ENCODE measurements at places on chromosomes 6 and 20.

GRCh38 chr6:31120151-31120915 lies at the start of gene CDSN:
Gene CDSN (minus strand): TSS chr6:31120446. CDS start chr6:31120419, 27 bp downstream.
- no peak for DNase-seq

DNA sequence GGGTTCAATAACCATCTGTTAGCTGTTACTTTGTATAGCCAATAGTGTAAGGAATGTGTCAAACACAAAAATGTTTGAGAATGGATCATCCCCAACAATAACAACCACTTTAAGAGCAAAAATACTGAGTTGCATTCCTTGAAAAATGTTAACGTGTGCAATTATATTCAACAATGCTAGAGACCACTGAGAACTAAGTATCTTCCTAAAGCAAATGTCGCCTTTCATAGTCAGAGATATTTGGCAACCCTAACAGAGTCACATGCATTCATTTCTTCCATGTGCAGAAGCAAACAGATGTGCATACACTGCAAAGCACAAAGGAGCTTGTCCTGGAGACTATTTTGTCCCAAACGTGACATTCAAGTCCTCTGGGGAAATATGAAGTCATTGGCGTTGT lies 448.6 kb downstream of the GJA1 start:
- no peak for DNase-seq

- no peak for DNase-seq
These were observed 21.3 kb upstream of the NUS1 start for GRCh38 chr6:117653949-117654348.

DNA sequence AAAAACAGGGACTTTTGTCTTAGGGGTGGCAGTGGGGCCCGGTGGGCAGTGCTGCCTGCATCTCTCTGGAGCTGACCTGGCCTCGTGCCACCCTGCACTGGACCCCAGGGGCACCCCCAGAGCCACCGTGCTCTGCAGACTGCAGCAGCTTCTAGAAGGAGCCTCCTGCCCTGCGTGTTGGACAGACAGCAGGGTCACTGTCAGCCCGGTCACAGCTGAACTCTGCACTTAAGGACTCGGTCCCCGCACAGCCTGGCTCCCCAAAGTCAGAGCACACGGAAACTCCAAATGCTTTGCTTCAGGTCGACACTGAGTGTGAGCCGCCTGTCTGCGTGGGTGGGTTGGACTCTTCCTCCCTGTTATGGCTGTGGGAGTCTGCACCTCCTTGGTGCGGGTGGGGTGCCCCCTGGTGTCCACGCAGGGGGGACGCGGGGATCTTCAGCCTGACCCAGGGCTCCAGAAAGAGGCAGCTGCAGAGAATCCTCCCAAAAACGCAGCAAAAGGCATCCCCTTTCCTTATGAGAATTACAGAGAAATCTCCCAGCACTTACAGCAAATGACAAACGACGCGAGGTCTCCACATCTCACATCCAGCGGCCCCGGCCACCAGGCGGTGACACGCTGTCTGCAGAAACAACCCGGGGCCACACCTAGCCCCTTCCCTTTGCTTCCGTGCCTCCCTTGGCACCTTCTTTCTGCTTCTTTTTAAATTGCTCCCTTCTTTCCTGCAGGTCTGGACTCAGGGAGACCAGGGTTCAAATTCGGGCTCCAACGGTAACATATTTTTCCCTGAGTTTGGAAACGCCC lies 36.3 kb upstream of the DACT2 start:
- DNase-seq: peak; percentile 70

DNA sequence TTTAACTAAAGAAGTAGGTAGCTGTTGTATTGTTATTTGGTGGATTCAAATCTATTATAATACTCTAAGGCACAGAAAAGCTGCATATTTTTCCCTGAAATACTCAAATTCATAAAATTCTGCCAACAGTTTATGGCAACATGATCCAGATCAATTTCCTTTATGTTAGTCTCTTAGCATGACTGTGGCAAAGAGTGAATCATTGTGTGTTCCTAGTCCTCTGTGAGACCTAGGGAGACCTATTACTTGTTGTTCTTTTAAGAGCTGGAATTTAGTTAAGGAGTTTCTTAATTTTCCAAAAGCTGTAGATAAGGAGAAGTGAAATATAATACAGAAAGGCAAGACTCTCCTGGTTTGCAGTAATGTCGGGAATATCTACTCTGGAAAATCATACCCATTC lies 149.6 kb downstream of the RIMS1 start:
- DNase-seq: no peak

GRCh38 chr20:44247586-44248409 lies 690 bp downstream of the GDAP1L1 start:
- DNase-seq: peak; percentile 30

DNA sequence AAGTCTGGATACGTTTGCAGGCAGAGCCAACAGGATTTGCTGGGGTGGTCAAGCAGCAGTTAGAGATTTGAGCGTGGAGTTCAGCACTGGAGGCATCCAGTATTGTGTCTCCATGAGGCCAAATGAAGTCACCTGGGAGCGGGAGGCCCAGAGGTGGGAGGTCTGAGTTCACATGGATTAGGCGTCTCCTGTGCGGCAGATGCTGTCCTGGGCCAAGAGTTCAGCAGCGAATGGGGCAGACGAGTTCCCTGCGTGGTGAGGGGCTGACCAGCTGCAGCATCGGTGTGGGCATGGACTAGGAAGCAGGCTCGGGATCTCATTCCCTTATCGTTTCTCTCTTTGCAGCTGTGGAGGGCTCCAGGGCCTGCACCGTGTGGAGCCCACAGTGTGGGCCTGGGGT lies 66.2 kb downstream of the BCAS4 start:
- DNase-seq: no peak

DNA sequence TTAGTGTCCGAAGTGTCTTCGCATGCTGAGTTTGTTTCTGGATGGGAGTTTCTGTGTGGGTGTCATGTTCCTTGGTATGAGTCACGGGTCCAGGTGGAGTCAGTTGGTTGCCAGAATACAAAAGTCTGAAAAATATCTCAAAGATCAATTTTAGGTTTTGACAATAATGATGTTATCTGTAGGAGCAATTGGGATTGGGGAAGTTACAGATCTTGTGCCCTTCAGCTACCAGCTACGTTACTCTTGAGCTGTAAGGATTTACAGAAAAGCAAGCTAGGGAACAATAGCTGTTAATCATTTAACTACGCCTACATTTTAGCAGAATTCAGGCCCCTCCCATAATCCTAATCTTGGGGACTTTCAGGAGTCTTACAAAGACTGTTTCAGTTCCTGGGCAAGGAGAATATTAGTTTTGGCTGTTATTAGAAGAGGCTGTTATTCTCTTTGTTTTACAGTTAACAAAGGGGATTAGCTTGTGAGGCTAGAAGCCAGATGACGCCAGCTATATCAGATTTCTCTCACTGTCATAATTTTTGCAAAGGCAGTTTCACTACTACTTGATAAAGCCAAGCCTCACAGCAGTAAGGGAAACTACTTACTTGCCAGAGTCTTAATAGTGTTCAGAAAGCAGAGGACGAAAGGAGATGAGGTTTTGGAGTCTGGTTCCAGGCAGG lies 15.4 kb upstream of the SLC22A16 start:
- no peak for DNase-seq

- no peak for DNase-seq
These were observed 123.7 kb upstream of the NHSL1 start for GRCh38 chr6:138622967-138623366.

DNA sequence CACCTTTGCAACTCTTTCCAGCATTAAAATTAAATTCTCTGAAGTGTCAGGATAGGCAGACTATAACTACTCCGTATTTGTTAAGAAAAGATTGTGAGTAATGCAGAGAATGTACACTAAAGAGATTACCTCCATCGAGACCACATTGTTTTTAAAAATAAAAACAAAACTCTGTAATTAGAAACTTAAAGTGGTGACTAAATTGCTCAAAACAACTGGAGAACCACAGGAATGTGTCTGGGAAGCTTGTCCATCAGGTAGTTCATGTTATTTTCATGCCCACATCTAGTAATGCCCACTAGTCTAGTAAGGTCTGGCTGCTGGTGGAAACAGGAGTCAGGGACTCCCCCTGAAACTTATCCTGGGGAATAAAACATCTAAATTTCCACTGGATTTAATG lies 103.0 kb upstream of the FOXQ1 start:
- no peak for DNase-seq

DNA sequence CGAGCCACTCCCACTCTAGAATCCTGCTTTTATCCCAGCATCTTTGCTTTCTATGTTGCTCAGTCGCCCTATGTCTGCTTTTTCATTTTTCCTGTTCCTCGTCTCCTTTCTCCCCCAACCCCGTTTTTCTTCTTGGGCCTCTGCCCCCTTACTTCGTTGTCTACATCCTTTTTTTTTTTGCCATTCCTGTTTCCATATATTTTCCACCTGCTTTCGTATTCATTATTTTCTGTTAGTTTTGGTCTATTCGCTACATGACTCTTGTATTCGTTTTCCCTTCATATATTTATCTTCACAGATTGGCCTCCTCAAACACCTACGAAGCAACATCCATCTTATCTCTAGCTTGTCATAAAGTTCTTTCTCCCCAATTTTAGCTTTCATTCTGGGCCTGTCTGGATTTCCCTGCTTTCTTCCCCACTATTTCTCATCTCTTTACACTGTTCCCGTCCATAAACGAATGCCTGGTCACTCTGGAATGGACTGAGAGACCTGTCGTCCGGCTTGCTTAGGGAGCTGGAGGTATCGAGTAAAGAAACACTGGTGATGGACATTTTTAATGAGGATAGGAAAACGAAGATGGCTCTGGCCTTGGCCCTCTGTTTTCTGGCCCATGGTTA lies 915 bp downstream of the PRRC2A start:
- DNase-seq: no peak

- no peak for DNase-seq
These were observed 799.5 kb downstream of the QKI start for GRCh38 chr6:164214066-164214465.

- no peak for DNase-seq
These were observed 101.0 kb downstream of the LCA5 start for GRCh38 chr6:79436241-79436640.

DNA sequence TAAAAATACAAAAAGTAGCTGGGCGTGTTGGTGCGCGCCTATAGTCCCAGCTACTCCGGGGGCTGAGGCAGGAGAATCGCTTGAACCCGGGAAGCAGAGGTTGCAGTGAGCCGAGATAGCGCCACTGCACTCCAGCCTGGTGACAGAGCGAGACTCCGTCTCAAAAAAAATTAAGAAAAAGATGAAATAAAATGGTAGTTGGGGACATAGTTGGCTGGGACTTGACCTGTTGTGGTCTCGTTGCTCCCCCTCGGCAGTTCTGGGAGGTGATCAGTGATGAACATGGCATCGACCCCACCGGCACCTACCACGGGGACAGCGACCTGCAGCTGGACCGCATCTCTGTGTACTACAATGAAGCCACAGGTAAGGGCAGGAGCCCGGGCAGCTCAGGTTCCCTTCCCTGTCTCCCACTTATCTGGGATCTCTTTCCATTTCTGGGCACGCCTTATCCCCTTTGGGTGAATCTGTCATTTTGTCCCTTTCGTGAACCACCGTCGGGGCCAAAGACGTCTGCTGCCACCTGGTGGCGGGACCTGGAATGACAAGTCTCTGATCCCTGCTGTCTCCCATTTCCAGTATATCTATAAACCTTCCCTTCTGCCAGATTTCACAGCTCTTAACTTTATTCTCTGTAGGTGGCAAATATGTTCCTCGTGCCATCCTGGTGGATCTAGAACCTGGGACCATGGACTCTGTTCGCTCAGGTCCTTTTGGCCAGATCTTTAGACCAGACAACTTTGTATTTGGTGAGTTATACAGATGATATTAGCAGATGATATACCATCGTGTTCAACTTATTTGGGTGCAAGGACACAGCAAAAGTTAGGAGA lies 2.3 kb downstream of the TUBB start:
- DNase-seq: peak; percentile 91

- DNase-seq: no peak
These were observed 166.1 kb downstream of the TMEM242 start for GRCh38 chr6:157157258-157157657.

- no peak for DNase-seq
These were observed 59.4 kb downstream of the CD164 start for GRCh38 chr6:109322825-109323224.

- DNase-seq: no peak
These were observed 57.0 kb upstream of the CD93 start for GRCh38 chr20:23143098-23143497.

DNA sequence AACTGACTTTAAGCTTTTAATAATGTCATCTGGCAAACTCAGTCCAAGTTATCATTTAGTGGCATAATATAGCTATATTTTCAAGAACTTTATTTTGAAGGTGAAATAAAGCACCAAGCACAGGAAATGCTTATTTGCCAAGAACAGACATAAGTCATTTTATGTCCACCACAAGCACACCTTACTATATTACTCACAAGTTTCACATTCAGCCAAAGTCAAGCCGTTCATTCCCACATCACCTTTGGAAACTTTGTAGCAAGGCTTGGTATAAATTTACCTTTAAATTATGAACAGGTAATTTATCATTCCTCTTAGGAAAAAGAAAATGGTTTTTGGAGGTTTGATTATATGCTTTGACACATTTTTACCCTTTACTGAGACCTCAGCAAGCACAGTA lies 236.8 kb upstream of the FKBP1C start:
- no peak for DNase-seq

DNA sequence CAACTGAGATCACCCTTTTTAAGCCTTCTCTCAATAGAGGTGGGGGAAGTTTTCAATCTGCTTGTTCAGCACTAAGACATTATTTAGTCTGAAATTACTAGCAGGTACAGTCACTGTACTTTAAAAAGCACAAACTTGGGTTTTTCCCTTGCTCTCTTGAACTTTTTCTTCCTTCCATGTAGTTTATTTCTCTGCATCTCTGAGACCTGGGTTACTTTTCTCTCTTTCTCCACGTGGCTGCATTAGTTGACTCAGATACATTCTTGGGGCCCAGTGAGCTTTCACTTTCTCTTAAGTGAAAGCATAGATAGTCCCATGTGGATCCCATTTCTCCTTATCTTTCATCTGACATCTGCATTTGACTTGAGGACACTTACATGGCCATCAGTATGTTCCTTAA lies 433.9 kb upstream of the MAP3K7 start:
- DNase-seq: no peak

- no peak for DNase-seq
These were observed 32.9 kb upstream of the UST start for GRCh38 chr6:148713921-148714320.

GRCh38 chr6:132812255-132812732 lies 2.1 kb upstream of the RPS12 start:
- no peak for DNase-seq

- no peak for DNase-seq
These were observed 609 bp downstream of the PGM3 start for GRCh38 chr6:83192456-83192855.

All from spinal cord (tissue), 10 donors.